ENCODE measurements at places on chromosomes 2 and 18. TPM values are rescaled to one million over a fixed set of nuclear protein-coding genes. Genes with fewer than 3 reads are reported as not detected.

DNA sequence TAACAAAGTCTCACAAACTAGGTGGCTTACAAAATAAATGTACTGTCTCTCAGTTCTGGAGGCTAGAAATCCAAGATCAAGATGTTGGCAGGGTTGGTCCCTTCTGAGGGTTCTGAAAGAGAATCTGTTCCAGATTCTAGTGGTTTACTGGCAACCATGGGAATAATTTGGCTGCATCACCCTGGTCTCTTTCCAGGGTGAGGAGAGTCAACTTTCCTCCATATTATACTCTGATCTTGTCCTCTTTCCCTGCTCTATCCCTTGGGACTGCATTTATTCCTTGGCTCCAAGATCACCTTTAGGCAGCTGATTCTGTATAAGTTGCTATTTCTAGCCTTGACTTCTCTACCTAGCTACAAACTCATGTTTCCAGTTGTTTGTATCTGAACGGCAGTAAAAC, 35.2 kb downstream of the SLC40A1 start:
- no peak overlapping the region for H3K4me3 ChIP-seq
- peaks cover 28% of the 10 kb centered on the region for H3K4me1 ChIP-seq
- H3K27me3 ChIP-seq, result no peaks in the 10 kb centered on the region
- peak; percentile 10 for DNase-seq
- H3K36me3 ChIP-seq, result no peaks in the 10 kb centered on the region

GRCh38 chr18:9103376-9103873, 926 bp downstream of the NDUFV2 start:
- peak overlapping the region; percentile 97 for H3K27ac ChIP-seq
- H3K36me3 ChIP-seq, result no peaks in the 10 kb centered on the region
- DNase-seq, result no peak
- peaks cover 54% of the 10 kb centered on the region for H3K4me1 ChIP-seq

DNA sequence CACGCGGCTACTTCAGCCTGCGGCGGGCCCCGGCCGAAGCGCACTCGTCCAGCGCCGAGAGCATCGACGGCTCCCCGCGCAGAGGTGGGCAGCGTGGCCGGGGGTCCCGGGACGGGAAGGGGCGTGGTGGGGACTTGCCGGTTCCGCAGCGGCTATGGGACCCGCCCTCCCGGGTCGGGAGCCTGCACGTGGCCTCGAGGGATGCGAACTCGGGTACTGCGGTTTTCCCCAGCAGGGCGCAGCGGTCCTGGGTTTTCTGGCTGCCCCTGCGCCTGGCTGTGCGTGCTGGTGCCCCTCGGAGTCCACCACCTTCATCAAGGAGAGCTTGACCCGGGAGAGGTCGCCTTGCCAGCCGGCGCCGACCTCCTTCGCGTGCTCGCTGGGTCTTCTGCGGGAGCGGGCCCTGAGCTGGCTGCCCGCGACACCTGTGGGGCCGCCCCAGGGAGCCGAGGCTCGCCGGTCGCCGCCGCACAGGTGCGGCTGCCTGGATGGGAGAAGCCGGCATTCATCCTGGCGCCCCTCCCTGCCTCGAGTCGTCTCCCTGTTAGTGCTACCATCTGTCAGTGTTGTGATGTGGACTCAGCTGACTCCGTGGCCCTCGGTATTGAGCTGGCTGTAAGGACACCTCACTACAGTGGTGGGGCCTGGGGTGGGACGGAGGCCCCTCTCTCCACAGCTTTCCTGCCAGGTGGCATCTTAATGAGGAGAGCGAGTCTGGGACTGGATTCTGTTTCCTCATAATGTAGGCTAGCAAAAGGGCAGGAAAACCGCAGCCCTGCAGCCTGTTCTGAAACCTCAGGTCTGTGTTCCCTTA, 177.3 kb downstream of the AGAP1 start:
- peak overlapping the region; percentile 23 for H3K4me3 ChIP-seq
- no peaks in the 10 kb centered on the region for H3K27me3 ChIP-seq
- no peaks in the 10 kb centered on the region for H3K36me3 ChIP-seq
- DNase-seq, result no peak

DNA sequence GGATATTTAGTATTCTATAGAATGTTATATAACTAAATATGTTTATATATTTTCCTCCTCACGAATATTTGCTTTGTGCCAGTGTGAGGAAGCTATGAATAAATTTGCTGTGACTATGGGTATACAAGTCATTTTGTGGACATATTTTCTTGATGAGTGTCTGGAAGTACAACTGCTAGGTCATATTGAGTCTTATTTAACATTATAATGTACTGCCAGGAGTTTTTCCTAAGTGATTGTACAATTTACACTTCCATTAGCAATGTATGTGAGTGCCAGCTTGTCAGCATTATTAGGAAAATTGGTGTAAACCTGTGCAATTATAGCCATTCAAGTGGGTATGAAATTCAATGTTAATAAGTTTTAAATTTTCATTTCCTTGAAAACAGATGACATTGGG, 1328.9 kb upstream of the TMEFF2 start:
- no peak overlapping the region for H3K4me3 ChIP-seq
- no peaks in the 10 kb centered on the region for H3K27me3 ChIP-seq
- no peak for DNase-seq
- H3K4me1 ChIP-seq, result no peaks in the 10 kb centered on the region
- no peak overlapping the region for H3K27ac ChIP-seq

DNA sequence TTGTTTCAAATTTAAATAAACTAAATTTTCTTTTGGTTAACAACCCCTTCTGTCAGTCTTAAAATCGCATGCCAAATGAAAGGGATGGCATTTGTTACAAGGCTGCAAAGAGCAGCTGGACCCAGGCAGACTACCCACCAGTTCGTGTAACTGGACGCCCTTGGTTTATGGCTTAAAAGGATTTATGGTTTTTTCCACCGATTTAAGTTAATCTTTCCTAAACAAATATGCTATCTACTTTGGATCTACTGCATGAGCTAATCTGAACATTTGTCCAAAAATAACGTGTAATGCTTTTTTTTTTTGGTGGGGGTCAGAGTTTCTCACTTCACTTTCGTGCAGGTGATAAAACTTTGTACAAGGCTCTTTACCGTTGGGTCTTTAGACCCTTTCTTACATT, 62.9 kb downstream of the DIS3L2 start:
- no peak overlapping the region for H3K27ac ChIP-seq
- H3K4me3 ChIP-seq, result no peak overlapping the region
- no peaks in the 10 kb centered on the region for H3K27me3 ChIP-seq
- DNase-seq, result no peak
- H3K4me1 ChIP-seq, result no peaks in the 10 kb centered on the region
- peaks cover 12% of the 10 kb centered on the region for H3K36me3 ChIP-seq

Gene ANKAR
- total RNA-seq, result 5.4 TPM

Gene ITGB6
- total RNA-seq, result 1.1 TPM
